ENCODE measurements at places on chromosomes 4 and X. TPM values are rescaled to one million over a fixed set of nuclear protein-coding genes. Genes with fewer than 3 reads are reported as not detected.

The SRPK3 gene
- 0.05 TPM for polyA plus RNA-seq

The TMEM150C gene
- 1.5 TPM for polyA plus RNA-seq

The GAGE1 gene
- polyA plus RNA-seq: not detected

The PDHA1 gene
- 309 TPM for polyA plus RNA-seq

The TNIP3 gene
- 0.38 TPM for polyA plus RNA-seq

The OTC gene
- polyA plus RNA-seq: not detected

The EVC2 gene
- 1.3 TPM for polyA plus RNA-seq

The SLC6A14 gene
- not detected for polyA plus RNA-seq

The NOX1 gene
- polyA plus RNA-seq: 0.07 TPM

The CNKSR2 gene
- 6.0 TPM for polyA plus RNA-seq

The PRRG3 gene
- not detected for polyA plus RNA-seq

The GUCY1A1 gene
- not detected for polyA plus RNA-seq

The SRPX gene
- polyA plus RNA-seq: 2.7 TPM

The ATP2B3 gene
- 0.21 TPM for polyA plus RNA-seq
